ENCODE measurements at places on chromosomes 16 and 17. TPM values are rescaled to one million over a fixed set of nuclear protein-coding genes. Genes with fewer than 3 reads are reported as not detected.

The CACNG1 gene
- total RNA-seq = not detected

The ANKRD13B gene
- 5.8 TPM for total RNA-seq

The RFWD3 gene
- total RNA-seq = 10.2 TPM

The ADORA2B gene
- total RNA-seq = 170 TPM

The DNAI2 gene
- total RNA-seq = not detected
